Stimulated activated CD4-positive, alpha-beta T cell treated with anti-CD3 and anti-CD28 coated beads, Interleukin-4, amount 100 ng/mL, for 4 hours (primary cell): ENCODE measurements at places on chromosomes 12 and 14.

DNA sequence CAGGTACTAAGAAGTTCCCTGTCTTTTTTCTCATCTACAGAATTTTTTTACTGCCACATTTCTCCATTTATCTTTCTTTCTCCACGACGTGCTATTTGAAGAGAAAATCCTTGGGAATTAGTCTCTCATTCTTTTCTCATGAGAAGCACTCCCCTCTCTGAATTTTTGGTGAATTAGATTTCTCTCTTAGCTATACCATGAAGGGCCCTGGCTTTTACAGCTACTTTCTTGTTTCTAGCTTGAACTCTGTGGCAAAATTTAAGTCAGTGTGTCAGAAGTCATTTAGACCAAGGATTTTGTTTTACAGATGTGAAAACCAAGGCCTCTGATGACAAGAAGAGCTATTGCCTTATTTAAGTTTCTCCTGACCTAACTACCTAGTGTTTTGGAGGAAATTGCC is 213.1 kb downstream of the AEBP2 start:
- no peak for DNase-seq

- DNase-seq, result no peak
Observed at GRCh38 chr14:47874350-47874749, 198.9 kb upstream of the MDGA2 start.

GRCh38 chr14:105091517-105092170 is 26.4 kb upstream of the GPR132 start:
- DNase-seq, result no peak

GRCh38 chr12:91418221-91419090 is 235.8 kb upstream of the DCN start:
- DNase-seq, result no peak

DNA sequence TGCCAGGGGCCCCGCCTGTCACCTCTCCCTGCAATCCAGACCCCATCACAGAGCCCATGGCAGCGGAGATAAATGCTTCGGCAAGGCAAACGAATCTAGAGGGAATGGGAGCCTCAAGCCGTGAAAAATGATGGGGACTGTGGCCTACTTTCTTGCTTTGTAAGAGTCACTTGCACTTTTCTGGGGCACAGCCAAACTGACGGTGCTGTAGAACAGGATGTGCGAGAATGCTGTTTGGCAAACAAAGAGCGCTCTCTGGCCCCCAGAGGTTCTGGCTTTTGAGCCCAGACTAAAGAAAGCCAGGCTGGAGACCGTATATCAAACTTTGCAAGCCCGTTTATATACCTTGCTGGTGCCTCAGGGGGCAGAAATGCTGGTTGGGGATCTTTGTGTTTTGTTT is 108.7 kb downstream of the CACNA1C start:
- DNase-seq, result no peak

DNA sequence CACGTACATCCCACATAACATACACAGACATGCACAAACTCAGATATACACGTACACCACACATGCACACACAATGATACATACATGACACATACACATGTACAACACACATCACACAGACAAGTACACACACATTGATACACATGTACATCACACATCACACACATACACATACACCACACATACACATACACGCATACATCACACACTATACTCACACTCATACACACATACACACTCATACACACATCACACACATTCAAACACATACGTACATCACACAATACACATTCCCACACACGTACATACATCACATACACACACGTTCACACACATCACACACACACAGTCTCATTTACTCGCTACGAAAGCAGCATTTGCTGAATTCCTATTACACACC is 4.5 kb downstream of the ZNF605 start:
- DNase-seq, result no peak

DNA sequence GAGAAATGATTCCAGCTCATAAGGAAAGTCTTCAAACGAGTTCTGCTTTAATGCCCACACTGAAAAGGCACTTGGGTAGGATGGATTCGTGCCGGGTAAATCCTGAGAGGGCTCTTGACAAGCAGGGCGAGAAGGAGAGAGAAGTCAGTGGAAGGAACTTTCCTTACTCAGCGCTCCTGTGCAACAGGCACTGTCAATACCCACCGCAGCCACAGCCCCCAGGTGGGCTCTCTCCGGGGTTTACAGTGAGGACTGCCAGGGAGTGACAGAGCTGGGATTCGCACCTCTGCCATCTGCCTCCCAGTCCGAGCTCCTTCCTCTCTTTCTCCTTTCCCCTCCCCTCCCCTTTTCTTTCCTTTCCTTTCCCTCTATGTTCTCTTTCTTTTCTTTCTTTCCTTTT is 118.7 kb downstream of the BEGAIN start:
- DNase-seq, result no peak

DNA sequence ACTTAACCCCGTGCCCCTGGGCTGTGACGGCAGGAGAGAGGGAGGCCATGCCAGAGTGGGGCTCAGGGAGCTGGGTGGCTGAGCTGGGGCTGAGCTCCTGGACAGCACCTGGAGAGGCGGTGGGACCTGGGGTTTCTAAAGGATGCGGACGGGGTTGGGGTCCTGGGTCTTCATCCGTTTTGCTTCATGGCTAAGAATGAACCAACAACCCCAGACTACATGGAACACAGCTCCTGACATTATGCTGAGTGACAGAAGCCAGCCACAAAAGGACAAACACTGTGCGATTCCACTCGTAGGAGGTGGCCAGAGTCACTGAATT is 60.6 kb downstream of the NCOR2 start:
- DNase-seq, result no peak

- no peak for DNase-seq
Observed at GRCh38 chr12:25818596-25819390, 139.7 kb upstream of the RASSF8 start.

DNA sequence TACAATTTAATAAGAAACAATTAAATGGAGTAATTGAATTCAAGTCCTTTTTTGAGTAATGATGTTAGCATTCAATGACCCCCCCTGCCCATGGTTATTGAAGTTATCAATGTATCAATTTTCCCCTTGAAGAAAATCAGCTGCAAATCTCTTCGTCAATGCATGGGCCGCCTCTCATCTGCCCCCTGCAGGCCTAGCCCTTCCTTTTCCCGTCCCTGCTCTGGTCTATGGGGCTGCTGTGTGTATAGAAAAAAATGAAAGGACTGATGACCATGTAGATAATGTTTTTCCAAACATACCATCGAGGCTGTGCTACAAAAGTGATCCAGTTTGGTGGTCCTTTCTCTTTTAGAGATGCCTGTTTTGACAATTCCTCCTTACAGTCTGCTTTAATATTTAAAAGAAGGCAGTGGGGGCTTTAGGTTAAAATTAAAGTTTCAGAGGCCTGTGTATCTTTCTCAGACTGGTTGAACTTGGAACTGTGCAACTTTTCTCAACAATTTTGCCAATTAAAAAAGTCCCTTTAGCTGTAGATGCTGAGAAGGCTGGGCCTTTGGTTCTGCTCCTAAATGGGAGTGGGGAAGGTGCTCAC is 98.4 kb downstream of the APAF1 start:
- DNase-seq, result no peak

GRCh38 chr12:116885491-116885890 is 4.2 kb upstream of the HRK start:
- no peak for DNase-seq

DNA sequence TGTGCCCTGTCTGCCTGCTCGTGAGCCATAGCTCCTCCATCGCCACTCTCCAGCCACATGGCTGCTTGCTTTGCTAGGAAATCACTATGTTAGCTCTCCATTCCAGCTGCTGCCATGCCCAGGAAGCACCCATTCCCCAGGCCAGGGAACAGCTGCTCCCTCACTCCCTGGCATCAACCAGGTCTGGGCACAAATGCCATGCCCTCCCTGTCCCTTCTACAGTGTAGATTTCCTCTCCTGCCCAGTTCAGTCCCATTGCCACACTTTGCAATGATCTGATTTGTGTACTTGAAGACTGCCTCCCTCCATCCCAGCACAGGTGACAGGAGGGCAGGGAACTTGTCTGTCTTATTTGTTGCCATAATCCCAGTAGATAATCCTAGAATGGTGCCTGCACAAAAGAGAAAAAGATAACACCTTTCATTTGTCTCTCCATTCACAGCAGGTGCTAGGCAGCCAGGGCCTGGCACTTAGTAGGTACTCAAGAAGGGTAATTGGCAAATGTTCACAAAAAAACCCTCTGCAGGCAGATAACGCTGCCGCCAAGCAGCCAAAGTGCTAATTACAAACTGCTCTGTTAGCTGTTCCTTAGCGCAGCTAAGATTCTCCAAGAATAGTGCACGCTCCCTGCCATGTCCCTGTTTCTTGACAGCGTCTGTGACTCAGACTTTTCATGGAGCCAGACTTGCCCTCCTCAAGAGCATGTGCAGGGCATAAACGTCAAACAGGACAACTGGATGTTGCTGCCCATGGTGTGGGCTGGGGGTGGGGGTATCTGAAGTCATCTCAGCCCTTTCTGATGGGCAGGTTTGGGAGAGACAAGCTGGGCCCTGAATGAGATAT is 69.1 kb downstream of the ARL6IP4 start:
- no peak for DNase-seq

- no peak for DNase-seq
Observed at GRCh38 chr14:63249092-63249491, 44.8 kb downstream of the RHOJ start.

GRCh38 chr14:63438065-63438757 is 105.0 kb downstream of the PPP2R5E start:
- DNase-seq, result peak; percentile 31

DNA sequence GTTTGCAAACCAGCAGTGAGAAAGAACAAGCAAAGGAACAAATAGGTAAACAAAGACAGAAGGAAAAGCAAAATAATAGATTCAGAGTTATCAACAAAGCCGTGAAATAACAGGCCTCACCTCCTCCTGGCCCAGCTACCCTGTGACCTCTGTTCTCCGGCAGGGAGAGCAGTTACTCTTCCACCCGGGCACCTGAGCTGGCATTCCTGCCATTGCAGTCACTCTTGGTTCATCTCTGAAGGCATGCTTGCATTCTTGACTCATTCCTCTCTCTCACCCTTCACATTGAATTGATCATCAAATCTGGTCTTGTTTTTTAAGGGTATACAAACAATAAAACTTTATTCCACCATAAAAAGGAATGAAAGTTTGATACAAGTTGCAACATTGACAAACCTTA is 95.1 kb downstream of the TTC8 start:
- DNase-seq, result no peak

DNA sequence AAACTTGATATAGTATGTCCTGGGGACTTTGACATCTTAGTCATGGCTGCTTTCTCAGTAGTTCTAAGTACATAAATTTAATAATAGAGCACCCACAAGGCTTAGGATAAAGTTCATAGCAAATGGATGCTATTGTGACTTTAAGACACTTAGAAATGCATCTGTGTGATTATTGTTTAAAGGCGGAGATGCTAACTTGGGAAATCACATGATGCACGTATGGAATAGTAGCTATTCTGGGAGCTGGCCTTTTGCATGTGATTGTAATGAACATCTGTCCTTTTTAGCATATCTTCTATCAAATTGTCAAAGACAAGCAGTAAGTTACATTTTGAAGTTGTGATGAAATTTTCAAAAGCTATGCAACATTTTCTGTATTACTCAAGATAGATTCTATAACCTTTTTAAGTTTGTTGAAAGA is 46.7 kb upstream of the ATP2A2 start:
- no peak for DNase-seq

- no peak for DNase-seq
Observed at GRCh38 chr12:65822732-65823512, 1.4 kb upstream of the HMGA2 start.

- DNase-seq, result no peak
Observed at GRCh38 chr12:50241178-50241577, 42.1 kb downstream of the LIMA1 start.

- no peak for DNase-seq
Observed at GRCh38 chr14:70981000-70981952, 74.0 kb downstream of the PCNX1 start.

GRCh38 chr12:1212526-1212925 is 221.5 kb downstream of the ERC1 start:
- DNase-seq, result no peak
